ENCODE measurements at places on chromosomes 3 and 15.

- DNase-seq: no peak
These were observed 9.6 kb downstream of the XCR1 start for GRCh38 chr3:46017720-46018119.

DNA sequence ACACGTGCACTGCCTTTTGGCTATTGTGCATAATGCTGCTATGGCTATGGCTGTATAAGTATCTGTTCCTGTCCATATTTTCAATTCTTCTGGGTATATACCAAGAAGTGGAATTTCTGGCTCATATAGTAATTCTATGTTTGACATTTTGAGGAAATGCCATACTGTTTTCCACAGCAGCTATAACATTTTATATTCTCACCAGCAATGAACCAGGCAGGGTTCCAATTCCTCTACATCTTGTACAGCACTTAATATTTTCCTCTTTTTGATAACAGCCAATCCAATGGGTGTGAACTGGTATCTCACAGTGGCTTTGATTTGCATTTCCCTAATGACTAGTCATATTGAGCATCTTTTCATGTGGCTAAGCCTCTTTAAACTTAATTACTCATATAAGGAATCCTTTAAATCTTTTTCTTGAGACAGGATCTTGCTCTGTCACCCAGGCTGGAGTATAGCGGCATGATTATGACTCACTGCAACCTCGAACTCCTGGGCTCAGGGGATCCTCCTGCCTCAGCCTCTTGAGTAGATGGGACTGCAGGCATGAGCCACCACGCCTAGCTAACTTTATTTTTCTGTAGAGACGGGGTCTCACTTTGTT is 38.1 kb upstream of the IGDCC4 start:
- DNase-seq: no peak

DNA sequence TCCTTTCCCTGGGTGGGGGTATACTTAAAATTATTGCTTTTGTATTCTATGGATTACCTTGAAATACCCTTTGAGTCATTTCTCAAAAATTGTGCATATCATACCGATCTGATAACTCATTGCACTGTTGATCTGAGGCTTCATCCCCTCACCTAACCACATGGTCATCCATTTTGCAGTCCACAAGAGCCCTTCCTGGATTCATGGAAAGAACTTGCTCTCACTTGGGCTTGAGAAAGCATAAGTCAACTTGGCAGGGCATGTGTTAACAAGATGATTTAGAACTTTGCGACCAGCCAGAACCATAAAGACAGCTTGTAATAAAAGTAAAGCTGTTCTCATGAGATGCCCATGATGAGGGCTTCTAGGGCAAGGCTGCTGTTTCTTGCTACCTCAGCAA is 22.2 kb downstream of the MME start:
- DNase-seq: no peak

- DNase-seq: no peak
These were observed at the start of gene NLGN1 for GRCh38 chr3:173397161-173398110. Gene NLGN1 (plus strand): TSS chr3:173397744.

GRCh38 chr3:13951184-13951583 is 71.3 kb upstream of the WNT7A start:
- no peak for DNase-seq

GRCh38 chr3:194809382-194809781 is 123.7 kb downstream of the FAM43A start:
- DNase-seq: no peak

- no peak for DNase-seq
These were observed 631 bp downstream of the CYP1A1 start for GRCh38 chr15:74724570-74725224.

Data from GDM1 (cell line).